ENCODE measurements at places on chromosomes 1 and 21.

DNA sequence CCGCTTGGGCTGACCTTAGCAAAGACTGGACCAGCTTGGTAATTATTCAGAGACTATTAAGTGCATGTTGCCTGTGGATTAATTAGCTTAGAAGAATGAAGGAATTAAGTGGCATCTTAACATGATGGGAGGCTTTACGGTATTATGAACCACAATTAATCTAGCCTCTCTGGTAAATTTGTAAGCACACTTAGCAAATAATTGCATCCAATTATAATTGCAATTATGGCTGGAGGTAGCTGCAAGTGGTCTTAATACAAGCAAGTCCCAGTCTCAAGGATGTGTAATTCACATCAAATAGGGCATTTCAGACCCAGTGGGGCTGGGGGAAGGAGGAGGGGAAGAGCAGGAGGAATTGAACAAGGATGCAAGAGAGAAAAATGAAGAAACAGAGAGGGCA is 151.6 kb downstream of the CNIH3 start:
- DNase-seq = no peak

- DNase-seq = no peak
Observed at GRCh38 chr1:184621260-184621659, 133.4 kb downstream of the EDEM3 start.

DNA sequence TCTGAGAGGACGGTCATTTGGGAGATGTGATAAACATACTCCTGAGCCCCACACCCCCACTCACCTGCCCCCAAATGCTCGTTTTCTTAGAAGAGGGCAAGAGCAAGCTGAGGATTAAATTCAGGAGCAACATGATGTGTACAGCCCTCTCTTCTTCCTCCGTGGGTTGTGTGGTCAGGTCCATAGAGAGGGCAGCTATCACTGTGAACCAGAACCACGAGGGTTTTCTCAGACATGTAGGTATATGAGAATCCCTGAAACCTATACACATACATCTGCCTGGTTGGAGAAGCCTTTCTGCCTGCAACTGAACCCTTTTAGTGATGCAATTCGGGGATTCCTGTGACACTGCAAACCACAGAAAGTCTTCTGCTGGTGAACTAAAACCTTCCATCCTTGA is 38.9 kb downstream of the PGM1 start:
- no peak for DNase-seq

GRCh38 chr1:29839726-29840125 is 603.4 kb downstream of the PTPRU start:
- DNase-seq = no peak

DNA sequence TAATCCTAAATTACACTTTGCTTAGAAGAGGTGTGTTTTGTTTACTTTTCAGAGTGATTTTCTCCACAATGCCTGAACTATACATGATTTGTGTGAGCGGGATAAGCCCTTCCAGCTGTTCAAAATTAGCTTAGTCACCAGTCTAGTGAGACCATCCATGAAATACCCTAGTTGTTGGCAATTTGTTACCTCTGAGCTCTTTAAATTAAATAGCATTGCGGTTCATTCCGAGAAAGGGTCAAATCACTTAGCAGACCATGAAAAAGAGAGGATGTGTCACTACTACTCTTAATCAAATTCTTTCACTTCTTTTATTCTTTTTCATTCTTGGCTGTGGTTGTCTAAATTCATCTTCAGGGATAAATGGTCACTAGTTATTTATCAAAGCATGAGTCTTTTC is 11.9 kb upstream of the VAV3 start:
- no peak for DNase-seq

- no peak for DNase-seq
Observed at GRCh38 chr1:17915511-17916197, 160.5 kb downstream of the ACTL8 start.

GRCh38 chr1:209728466-209728865 is 23.8 kb downstream of the HSD11B1 start:
- no peak for DNase-seq

- DNase-seq = no peak
Observed at GRCh38 chr21:16540966-16541727, 811.4 kb downstream of the USP25 start.

DNA sequence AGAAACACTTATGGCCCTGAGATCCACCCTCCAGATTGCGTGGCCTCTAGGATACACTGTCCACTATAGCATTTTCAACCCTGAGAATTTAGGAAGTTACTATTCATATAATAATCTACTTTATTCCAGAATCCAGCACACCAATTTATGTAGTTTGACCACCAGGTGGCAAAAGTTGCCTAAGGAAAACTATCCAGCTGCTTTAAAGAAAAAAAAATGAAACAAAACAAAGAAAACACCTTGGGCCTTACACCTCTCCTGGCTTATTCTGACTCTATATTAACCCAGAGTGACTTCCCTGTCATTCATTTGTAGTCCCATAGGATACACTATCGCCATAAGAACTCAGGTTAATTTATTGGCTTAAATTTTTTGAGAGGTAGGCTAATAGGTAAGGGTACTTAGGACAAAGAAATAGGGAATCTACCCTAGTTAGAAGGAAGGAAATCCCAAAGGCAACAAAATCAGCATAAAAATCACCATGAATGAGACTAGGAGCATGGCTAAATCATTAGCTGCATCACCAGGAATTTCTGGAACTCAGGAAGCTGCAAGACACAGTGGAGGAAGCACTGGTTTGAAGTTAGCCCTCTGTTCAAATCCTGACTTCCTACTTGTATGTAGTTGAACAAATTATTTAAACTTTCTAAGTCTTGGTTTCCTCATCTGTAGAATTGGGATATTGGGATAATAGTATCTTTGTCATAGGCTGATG is 107.5 kb downstream of the SPAG17 start:
- no peak for DNase-seq

DNA sequence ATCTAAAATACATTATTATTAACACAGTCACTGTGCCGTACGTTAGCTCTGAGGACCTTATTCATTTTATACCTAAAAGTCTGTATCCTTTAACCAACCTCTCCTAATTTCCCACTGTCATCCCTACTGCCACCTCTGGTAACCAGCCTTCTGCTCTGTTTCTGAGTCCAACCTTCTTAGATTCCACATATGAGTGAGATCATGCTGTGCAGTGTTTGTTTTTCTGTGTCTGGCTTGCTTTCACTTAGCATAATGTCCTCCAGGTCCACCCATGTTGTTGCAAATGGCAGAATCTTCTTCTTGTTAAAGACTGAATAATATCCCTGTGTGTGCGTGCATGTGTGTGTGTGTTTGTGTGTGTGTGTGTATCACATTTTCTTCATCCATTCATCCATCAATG is 64.2 kb downstream of the ETS2 start:
- no peak for DNase-seq

GRCh38 chr21:34781526-34781925 is 112.7 kb downstream of the CLIC6 start:
- DNase-seq = no peak

DNA sequence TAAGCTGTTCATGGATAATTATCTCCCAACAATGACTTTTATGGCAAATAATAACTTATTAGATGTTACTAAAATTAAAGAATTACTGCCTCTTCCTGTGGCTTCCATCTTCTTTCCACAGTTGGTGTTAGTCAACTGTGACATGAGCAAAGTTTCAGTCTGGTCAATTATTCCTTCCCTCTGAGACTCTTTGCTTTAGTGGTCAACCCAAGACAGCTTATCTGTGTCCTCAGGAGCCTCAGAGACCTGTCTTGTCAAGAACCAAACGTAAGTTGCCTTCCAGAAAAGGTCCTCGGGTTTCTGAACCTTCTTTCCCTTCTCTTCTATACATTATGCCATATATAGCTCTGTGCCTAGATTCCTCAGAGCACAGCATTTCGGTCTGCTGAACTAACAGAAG is 263.2 kb upstream of the ZP4 start:
- no peak for DNase-seq

Data from NCI-H187 (cell line).